ENCODE measurements at places on chromosomes 1 and 21.

GRCh38 chr1:47003896-47004403 is 19.5 kb upstream of the CYP4X1 start:
- no peak for DNase-seq

DNA sequence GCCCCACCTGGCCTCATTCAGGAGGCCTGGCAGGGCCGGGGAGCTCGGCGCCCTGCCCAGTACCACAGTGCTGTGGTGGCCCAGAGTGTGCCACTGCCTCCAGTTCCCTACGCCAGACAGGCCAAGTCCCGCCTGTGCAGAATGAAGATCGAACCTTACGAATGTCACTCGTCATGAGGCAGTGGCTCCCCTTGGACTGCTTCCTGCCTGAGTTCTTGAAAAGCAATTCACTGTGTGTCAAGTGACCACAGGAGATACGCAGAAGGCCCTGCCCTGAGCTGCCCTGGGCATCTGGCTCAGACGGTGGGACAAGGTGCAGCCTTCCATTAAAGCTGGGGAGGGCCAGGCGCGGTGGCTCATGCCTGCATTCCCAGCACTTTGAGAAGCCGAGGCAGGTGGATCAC is 49.6 kb upstream of the LRP8 start:
- DNase-seq, result no peak

- DNase-seq, result no peak
Observed at GRCh38 chr21:42988236-42988965, 14.0 kb downstream of the PKNOX1 start.

GRCh38 chr1:202501281-202501680 is 152.8 kb downstream of the PPP1R12B start:
- no peak for DNase-seq

GRCh38 chr1:178109348-178110143 is 15.6 kb downstream of the RASAL2 start:
- no peak for DNase-seq

GRCh38 chr1:24884751-24885150 is 45.3 kb downstream of the RUNX3 start:
- DNase-seq, result no peak

DNA sequence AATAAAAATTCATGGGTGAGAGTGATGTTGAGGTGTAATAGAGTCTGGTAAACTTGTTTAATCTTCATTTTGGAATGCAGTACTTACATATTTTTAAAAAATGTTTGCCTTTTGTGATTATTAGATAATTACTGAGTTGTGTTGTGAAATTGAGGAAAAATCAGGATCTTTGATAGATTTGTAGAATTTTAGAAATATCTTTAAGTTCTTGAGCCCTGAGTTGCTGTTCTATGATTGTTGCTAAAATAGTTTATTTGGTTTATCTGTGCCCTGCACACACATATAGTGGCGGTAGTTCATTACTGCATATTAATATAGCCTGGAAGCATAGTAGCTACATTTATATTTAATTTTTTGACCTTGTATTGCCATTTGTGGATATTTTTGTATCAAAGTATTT is 1.6 kb downstream of the B3GALT2 start:
- DNase-seq, result no peak

GRCh38 chr1:43495204-43495603 is 35.5 kb upstream of the PTPRF start:
- no peak for DNase-seq

DNA sequence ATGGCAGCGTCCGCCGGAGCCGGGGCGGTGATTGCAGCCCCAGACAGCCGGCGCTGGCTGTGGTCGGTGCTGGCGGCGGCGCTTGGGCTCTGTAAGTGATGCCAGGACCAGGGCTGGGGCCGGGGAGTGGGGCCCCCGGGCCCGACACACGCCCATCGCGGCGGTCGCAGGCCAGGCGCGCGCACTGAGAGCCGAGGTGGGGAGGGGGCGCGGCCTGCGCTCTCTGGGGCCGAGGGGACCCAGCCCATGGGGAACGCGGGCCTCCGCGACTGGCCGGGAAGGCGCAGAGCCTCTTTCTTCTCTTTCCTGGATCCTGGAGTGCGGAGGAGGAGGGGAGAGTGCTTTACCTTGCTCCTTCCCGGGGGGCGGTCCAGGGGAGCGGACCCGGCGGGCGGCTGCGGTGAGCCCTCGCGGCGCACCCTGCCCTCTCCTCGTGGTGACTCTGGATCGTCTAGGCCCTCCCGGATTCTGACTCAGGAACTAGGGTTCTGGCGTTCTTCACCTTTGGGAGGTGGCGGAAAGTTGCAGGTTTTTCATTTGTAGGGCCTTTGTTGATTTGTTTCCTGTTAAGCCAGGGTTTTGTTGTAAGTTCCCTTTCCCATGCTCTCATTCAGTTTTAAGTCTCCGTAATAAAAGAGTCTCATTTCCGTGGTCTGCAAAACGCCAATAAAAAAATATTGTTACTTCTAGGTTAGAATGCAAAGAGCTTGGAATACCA is 529 bp downstream of the MPZL1 start:
- no peak for DNase-seq

Measured in skeletal muscle cell (primary cell).